ENCODE measurements at places on chromosomes 2 and 18.

GRCh38 chr18:32213693-32214092 is 23.9 kb downstream of the MEP1B start:
- no peak for DNase-seq

DNA sequence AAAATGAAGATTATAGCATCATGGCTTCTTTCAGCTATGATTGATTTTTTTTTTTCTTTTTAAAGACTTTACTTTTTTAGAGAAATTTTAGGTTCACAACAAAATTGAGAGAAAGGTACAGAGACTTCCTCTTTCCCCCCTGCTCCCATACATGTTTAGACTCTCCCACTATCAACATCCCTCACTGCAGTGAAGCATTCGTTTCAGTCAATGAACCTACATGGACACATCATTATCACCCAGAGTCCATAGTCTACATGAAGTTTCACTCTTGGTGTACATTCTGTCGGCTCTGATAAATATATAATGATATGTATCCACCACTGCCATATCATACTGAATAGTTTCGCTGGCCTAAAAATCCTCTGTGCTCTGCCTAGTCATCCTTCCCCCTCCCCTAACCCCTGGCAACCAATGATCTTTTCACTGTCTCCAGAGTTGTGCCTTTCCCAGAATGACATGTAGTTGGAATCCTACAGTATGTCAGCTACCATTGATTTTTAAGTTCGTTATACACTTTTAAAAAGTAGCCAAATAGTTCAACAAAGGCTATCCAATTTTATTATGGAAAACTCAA is 86.8 kb downstream of the GPD2 start:
- DNase-seq, result no peak

DNA sequence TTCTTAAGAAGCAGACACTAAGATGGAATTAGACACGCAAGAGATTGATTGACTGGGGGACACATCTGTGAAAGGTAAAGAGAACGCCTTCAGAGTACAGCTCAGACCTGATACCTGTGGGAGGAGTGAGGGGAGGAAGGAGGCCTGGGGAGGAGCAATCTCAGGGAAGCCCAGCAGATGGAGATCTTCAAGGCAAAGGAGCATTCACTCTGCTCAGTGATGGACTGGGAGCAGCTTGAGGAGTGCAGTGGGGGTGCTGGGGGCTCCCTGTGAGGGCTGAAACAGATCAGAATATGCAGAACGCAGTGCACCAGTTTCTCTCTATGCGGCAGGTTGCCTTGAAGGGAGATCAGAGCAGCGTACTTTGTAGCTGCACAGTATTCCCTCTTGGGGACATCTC is 103.7 kb upstream of the ATP8B1 start:
- DNase-seq, result no peak

DNA sequence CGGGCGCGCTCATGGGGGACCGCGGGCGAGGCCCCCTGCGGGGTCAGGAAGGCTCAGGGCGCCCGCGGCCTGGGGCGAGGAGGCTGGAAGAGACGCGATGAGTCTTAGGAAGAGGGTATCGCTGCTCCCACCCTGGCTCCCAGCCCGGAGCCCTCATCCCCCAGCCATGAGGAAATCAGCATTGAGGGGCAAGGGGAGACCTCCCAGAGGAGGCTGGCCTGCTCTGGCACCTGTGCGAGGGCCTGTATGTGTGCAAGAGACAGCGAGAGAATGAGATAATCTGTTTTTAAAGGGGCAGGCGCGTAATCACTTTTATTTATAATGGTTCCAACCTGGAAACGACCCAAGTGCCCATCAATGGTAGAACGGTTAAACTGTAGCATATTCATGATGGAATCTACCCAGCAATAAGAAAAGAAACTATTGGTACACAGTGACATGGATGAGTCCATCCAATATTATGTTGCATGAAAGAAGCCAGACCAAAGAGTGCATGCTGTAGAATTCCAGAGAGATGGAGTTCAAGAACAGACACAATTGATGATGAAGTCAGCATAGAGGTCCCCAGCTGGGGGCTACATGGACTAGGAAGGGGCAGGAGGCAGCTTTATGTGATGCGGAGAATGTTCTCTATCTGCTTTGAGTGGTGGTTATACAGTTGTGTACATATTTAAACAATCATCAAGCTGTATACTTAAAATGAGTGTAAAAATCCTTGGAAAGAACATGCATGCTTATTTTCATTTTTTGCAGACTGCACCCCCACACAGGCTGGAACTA is 14.4 kb downstream of the FBXO41 start:
- no peak for DNase-seq

GRCh38 chr18:9348766-9349165 is 14.2 kb downstream of the TWSG1 start:
- no peak for DNase-seq
